ENCODE measurements at places on chromosomes 5 and 9.

DNA sequence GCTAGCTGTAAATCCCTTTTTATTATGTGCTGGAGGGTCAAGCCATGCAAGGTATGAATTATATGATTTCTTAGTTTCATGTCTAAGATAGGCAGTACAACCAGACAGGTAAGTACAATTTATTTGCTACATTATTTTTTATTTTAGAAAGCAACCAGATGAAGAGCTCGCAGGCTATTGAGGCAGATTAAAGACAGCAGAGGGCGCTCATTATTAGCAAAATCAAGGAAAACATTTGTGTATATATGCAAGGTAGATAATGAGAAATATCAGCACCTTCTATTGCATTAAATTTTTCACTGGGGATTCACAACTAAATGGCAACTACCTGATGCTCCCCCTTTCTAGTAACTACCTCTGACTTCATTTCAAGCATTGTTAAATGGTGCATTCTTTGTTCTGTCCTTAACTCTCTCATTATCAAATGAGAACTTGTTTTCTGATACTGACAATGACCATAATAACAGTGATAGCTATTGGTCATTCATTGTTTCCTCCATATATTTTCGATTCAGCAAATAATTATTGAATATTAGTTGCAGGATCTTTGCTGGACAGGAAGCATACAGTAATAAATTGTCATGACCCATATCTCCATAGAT lies 8.6 kb downstream of the SCGB3A2 start:
- peak; percentile 34 for DNase-seq

DNA sequence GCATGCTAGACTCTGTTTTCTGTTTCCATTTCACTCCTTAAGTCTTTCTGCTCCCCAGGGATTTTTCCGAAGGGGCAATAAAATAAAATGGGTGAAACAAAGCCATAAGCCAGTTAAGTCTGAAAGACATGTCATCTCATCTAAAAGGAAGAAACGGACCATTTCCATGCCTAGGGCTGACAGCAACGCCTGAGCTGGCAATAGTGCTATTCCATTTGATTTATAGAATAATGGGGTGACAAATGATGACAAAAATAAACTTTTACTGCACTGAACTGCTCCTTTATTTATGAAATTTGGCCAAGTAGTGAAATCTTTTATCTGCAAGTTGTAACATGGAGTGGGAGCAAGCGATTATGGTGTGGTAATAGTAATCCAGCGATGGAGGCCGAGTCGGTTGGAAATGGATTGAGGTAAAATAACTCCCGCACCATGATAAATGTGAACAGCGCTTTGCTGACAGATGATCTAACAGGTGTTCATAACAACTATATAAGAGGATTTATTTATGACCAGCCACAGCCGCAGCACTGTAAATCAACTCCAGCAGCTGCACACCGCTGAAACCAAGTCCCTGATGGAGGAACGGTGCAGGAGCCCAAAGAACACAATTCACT lies 219.8 kb upstream of the TBCA start:
- no peak for DNase-seq

- DNase-seq = no peak
Measured at GRCh38 chr9:76855015-76855414, 50.9 kb downstream of the PRUNE2 start.

DNA sequence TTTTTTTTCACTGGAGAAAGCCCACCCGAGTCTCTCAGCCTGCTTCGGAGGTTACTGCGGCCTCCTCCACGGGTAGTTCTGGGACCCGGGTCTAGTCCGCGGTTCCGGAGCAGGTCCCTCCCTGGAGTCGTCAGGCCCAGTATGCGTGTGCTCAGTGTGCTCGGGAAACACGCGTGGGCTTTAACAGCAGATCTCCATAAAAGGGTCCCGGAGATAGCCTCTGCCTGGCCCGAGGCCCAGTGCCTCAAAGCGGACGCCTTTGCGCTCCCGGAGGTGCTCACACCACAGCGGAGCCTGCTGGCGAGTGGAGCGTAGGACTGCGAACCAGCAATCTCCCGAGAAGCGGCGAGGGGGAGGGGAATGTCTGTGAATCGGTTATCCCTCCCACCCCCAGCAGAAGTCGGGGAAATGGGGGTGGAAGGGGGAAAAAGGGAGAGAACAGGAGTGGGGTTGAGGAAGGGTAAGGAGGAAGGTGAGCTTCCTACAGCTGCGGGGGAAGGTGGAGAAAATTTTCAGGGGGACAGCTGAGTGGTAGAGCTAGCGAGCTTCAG lies 28.7 kb downstream of the CDKN2A start:
- no peak for DNase-seq

DNA sequence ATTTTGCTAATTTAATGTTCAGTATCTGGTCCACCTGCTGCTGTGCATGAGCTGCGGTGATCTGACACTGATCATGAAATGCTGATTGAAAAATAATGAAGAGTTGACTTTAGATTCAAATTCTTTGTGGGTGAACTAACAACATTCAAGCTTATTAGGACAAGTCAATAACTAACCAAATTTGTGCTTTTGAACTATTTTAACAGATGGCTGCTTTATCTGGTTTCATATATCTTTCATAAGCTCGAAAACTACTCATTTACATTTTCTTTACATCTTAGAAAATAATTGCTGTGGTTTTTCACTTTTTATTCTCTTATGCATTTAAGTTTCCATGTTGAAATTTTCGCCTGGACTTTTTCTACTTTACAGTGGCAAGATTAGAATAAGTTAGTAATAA lies 274.8 kb upstream of the CCNG1 start:
- DNase-seq = no peak

DNA sequence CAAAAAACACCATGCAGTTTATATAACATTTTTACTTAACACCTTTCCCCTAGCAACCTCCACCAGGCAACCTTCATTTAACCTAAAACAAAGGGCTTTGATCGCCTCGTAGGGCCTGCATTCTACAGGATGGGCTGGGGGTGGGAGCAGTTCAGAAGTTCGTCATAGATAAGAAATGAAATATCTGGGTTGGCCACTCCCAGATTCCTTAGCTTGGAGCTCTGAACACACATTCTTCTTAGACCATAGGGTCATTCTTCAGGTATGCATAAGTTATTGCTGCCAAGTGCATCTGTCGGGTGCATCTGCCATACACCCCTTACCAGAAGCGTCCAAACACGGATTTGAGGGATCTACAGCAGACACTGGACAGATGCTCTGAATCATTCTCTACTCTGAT lies 4.3 kb upstream of the SLC22A5 start:
- DNase-seq = peak; percentile 76

- no peak for DNase-seq
Measured at GRCh38 chr5:55134053-55134722, 25.8 kb upstream of the GPX8 start.

DNA sequence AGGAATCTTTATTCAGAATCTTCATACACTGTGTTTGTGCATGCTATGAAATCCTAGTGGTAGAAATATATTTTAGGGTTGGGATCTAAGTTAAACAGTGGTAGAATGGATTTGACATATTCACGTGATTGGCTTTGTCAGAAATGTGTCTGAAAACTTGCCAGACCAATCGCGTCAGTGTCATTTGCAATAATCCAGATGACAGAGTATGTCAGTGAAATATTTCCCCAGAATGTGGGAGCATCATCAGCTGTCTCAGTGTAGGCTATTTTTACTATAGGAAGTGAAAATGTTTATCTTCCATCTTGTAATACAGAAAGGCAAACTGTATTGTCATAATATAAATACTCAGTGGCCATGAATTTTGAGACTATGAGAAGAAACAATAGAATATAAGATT lies 220.6 kb upstream of the EDIL3 start:
- no peak for DNase-seq

- DNase-seq = no peak
Measured at GRCh38 chr9:1929722-1930244, 85.4 kb upstream of the SMARCA2 start.

DNA sequence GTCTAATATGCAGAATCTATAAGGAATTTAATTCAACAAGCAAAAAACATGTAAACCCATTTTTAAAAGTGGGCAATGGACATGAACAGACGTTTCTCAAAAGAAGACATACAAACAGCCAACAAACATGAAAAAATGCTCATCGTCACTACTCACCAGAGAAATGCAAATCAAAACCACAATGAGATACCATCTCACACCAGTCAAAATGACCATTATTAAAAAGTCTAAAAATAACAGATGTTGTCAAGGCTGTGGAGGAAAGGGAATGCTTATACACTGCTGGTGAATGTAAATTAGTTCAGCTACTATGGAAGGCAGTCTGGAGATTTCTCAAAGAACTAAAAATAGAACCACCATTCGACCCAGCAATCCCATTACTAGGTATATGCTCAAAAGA lies 3.1 kb upstream of the KLHL3 start:
- DNase-seq = no peak

DNA sequence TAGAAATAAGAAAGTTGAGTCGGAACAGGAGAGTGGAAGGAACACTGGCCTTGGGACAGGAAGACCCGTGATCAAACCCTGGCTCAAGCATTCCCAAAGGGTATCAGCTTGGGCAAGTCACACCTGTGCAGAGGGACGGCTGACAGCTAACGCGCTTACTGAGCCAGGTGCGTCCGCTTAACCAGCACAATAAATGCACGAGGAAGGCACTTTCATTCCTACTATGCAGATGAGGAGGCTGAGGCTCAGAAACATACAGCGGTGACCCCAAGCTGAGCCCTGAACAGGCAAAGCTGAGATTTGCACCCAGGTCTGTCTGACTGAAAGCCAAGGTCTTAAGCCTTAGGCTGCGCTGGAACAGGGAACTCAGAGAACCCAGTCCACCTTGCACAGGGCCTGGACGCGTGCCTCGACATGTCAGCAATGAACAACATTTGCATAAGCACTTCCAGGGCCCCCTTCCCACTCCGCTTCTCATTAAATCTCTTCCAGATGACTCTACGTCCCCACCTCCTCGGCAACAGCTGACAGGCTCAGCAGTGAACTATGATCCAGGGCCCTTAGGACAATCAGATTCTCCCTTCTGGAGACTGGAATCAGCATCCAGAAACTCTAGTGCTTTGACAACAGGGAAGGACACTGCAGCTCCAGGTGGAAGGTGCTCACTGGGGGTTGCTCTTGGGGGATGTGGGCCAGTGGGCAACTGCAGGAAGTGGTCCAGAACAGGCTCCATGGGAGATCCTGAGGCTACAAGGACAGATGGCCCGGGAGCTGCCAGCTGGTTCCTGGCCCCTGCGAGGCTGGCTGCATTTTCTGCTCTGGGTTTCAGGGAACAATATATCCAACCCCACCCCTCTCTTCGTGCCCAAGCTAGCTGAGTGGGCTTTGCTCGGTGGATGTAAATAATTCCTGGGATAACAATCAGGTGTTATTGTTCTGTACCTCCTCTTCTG lies 35.2 kb downstream of the SH3PXD2B start:
- no peak for DNase-seq

DNA sequence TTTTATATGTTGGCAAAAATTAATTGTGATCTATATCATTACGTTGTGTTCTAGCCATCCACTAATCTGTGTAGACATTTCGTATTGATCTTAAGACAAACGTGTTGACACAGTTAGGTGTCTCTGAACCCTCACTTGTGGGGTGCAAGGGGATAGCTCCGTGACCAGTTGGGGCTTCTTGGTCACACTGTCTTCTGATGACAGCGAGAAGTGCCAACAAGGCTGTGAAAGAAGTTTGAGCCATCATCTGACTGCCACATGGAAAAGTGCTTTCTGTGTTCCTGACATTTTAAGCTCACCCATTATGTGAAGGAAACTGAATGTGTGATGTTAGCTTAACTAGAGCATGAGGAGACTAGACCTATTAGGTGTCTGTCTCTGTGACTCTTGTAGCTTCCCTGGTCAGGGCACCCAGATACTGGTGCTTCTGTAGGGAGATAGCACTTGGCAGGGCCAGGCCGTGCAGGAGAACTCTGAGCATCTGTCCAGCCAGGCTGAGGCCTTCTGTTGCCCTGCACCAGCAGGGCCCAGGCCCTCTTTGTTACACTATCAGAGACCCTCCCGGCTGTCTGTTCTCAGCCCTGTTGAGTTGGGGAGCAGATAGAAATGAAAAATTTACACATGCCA lies 52.8 kb upstream of the PHF2 start:
- DNase-seq = no peak

- DNase-seq = no peak
Measured at GRCh38 chr9:92290785-92291429, 2.6 kb downstream of the IARS1 start.

GRCh38 chr5:132388244-132389050 lies 18.9 kb downstream of the SLC22A5 start:
- peak; percentile 58 for DNase-seq

DNA sequence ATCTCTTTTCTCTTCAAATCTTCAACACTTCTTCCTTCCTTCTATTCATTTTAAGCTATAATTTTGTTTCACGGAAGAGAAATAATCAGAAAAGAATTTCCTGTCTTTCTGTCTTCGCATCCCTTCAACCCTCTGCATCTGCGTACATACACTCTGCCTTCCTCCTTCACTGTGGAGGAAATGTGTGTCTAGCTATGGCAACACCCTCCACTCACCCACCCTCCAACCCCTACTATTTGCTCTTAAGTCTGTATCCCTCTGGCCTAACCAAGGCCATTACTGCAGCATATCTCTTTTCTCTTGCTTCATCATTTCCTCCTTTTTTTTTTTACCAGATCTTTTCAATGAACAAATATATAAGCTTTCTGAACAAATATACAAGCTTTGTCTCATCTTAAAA lies 105.7 kb upstream of the NUDT12 start:
- no peak for DNase-seq

DNA sequence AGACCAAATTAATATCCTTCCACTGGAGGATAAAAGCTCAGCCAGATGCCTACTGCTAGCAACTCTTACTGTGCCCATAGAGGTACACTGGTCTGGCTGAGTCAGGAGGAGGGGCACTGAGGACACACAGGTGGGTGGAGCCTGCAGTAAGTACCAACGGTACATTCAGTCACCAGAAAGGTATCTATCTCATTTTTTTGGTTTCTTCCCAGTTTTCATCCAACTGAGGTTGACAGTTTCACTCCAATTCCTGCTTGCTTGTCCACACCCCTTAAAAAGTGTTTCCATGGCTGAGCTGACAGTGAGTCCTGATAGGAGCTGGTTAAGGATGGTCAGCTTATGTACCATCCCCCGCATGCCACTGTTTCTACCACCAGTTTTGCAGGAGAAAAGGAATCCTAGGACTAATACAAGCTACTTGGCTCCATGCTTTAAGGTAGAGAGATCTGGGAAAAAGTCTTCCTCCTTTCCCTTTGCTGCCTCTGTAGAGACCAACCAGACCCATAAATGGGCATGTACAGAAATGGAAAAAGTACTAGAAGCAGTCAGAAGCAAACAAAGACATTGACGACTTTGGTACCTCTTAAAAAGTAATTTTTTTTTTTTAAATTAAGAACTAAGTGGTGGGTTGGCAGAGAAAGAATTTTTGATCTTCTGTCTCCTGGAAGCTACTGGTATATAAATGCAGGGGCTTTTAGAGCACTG lies 3.2 kb downstream of the ELL2 start:
- no peak for DNase-seq

- no peak for DNase-seq
Measured at GRCh38 chr5:107666051-107666655, 4.6 kb downstream of the EFNA5 start.

GRCh38 chr5:115396081-115396480 lies 99.6 kb upstream of the CCDC112 start:
- no peak for DNase-seq

Data from kidney glomerular epithelial cell (primary cell).